GM18507 (cell line): ENCODE measurements at places on chromosomes 13 and 19.

GRCh38 chr13:46894568-46894967 lies 2.3 kb downstream of the HTR2A start:
- no peak for DNase-seq

DNA sequence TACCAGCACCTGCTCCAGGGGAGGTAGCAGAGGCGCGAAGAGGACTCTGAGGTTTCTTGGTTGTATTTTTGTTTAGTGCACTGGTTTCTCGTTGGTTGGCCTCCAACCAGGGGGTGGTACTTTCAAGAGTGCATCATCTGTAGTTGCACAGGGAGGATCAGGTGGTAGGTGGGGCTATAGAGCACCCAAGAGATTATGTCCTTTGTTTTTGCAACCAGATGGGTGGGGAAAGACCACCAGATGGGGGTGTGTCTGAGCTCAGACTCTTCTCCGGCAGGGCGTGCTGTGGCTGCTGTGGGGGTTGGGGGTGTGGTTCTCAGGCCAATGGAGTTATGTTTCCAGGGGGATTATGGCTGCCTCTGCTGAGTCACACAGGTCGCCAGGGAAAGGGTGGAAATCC lies 254.4 kb upstream of the KLF12 start:
- no peak for DNase-seq

DNA sequence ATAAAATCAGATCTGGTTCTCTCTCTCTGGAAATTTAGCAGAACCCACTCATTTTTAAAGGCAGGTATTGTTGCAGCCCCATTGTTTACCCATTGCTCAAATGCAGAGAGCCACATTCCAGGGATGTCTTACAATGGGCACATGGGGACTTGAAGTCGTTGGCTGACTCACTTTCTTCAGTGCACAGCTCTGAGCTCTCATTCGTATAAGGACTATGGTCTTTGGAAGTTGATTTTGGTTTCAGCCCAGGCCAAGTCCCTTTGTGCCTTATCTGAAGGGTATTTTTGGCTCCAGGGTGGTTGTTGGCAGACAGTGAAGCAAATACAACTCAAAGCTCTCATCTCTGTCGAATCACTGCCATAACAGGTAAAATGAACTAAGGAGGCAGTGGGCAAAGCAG lies 47.3 kb upstream of the CLDN10 start:
- DNase-seq = no peak

DNA sequence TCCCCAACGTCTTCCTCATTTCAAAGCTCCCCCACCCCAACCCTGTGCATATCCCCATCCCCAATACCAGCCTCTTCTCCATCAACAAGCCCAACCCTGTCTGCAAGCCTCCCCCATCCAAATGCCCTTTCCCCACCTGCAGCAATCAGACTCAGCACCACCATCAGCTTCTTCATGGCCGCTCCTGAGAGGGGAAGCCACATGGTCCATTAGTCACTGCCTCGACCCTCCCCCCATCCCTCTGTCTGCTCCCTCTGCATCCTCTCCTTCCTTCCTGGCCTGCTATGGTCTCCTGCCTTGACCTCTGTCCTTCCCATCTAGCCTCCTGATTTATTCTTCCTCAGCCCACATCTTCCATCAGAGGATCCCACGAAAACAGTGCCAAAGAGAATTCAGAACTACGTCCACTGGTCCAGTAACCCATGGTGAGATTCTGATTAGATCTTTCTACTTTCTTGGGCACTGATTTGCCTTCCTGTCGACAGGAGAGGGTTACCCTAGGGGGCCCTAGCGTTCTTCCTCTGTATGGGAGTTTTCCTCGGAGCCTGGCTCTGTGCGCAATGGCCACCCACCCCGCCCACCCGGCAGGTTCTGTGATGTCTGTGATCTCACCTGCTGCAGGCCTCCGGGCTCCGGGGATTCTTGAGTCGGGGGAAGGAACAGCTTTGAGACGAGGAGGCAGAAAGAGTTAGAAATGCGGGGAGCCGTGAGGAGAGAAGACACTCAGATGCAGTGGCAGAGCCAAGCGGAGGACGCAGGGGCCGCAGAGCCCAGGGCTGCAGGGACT lies 1.3 kb downstream of the KLK6 start:
- DNase-seq = no peak

DNA sequence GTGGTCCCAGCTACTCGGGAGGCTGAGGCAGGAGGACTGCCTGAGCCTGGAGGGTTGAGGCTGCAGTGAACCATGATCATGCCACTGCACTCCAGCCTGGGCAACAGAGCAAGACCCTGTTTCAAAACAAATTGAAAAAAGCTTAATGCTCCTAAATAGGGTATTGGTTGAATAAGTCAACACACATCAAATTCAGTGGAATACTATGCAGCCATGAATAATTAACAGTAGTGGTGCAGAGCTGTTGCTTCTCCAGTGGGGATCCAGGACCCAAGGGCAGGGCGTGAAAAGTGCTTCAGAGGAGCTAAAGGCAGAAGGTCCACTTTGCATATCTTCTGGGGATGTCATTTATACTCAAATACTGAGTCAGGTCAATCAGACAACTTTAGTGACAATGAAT lies 18.2 kb downstream of the SIGLEC8 start:
- DNase-seq = no peak

DNA sequence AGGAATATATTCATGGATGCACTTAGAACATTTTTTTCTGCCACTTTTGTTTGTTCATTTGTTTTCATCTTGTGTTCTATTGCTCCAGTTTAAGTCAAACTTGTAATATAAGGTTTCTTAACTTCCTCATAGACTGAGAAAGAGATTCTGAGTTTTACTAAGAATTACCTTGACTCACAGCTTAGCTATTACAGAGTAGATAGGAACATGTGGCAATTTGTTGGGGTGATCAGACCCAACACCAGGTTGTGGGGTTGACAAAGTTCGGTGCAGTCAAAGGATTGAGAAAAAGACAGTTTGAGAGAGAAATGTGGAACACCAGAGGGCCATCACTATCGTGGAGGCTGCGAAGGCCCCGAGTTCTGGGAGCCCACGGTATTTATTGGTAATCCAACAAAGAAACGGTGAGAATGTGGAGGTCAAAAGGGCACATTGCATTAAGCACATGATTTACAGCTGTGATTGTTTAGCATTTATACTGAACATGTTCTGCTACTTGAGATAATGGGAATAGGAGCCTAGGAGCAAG lies 2526.0 kb downstream of the PCDH9 start:
- DNase-seq = no peak

GRCh38 chr13:57846600-57847173 lies 215.1 kb downstream of the PCDH17 start:
- no peak for DNase-seq

- DNase-seq = no peak
Measured at GRCh38 chr13:71814806-71815360, 52.1 kb downstream of the DACH1 start.

- no peak for DNase-seq
Measured at GRCh38 chr19:10379880-10380312, 476 bp downstream of the TYK2 start.

GRCh38 chr19:56670961-56671612 lies 470 bp downstream of the ZNF835 start:
- no peak for DNase-seq

DNA sequence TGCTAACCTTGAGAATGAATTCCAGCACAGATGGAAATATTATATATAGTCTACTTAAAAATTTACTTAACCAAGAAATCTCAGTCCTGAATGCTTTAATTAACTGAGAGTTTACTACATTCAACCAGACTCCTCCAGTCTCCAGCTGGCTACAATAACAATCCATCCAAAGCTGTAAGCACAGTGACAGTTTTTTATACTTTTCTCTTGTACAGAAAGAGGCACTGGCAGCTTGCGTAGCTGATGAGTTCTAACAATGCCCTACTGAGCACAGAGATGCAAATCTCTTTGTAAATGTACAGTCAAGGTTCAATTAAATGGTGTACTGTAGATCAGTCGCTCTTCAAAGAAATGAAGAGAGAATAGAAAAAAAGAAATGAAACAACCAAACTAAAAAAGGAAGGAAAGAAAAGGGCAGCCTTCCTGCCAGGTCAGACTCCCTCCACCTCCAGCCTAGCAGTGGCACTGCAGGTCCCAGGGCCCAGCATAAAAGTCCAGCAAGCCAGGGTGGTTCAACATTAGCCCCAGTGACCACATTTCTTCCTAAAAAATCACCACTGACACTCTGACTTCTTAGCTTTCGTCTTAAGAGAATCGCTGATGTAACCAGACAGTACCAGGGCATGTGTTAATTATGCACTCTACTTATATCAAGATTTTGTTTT lies 88.4 kb downstream of the SACS start:
- no peak for DNase-seq

DNA sequence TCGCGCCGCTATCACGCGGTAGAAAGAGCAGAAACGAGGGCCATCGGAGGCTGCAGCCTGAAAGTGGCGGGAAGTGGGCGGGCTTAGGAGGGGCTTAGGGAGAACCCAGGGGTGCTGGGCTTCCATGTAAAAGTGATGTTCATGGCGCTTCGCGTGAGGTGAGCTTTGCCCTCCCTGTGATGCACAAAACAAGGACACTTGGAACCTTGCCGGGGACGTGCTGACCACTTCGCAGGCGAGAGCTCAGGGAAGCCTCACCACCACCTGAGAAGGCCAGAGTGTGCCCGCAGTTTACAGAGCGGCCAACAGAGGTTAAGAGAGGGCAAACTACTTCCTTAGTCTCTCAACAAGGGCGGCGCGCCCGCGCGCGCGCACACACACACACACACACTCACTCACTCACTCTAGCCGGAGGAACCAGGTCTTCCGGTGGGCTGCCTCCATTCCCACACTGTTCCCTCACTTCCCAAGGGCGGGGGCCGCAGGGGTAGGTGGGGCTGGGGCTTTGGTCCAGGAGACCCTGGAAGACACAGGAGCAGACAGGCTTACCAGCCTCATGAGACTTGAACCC lies 651 bp downstream of the GAPDHS start:
- DNase-seq = no peak

- no peak for DNase-seq
Measured at GRCh38 chr13:80341756-80342370, 937 bp upstream of the SPRY2 start.

GRCh38 chr13:113843864-113844556 lies 19.9 kb downstream of the GAS6 start:
- DNase-seq = no peak

GRCh38 chr19:19170053-19170872 lies at the start of gene MEF2B:
Gene MEF2B (minus strand): TSS chr19:19170263. CDS start chr19:19150735, 19,528 bp downstream.
- DNase-seq = peak; percentile 87

- no peak for DNase-seq
Measured at GRCh38 chr19:22532388-22533300, 101.5 kb upstream of the ZNF492 start.

DNA sequence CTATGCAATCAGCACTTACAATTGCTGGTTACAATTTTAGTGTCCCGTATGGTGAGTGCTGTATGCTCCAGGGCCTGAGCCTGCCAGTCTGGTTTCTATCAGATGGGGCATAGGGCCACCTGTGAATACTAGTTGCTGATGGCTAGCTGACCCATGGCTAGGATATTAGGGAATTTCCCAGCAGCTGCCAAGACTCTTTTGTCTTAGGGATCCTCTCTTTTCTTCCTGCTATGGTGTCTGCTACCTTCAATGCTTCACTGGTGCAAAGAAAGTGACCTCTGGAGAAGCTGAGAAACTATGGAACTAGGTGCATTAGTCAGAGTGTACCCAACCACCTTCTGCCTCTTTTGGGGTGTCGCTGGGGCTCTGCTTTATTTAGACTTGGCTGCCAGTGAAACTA lies 11.6 kb downstream of the CCDC169 start:
- no peak for DNase-seq

DNA sequence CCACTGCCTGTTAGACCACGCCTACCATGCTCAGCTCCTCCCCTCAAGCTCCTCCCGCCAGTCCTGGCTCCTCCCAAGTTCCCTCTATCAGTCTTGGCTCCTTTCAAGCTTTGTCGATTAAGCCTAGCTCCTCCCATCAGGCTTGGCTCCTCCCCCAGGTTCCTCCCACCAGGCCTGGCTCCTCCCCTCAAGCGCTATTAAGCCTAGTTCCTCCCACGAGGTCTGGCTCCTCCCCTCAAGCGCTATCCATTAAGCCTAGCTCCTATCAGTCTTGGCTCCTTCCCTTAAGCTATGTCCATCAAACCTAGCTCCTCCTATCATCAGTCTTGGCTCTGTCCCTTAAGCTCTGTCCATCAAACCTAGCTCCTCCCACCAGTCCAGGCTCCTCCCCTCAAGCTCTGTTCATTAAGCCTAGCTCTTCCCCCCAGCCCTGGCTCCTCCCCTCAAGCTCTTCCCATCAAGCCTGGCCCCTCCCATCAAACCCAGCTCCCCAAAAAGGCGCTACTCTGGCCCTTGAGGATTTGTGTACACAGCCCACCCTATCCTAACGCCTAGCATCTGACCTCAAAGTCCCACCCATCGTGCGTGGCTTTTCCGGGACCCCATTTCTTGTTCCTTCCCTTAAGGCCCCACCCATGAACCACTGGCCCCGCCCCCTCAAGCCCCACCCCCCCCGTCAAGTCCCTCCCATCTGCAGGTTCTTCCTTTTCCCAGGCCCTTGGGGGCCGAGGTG lies 10.0 kb downstream of the CAMSAP3 start:
- DNase-seq = no peak

DNA sequence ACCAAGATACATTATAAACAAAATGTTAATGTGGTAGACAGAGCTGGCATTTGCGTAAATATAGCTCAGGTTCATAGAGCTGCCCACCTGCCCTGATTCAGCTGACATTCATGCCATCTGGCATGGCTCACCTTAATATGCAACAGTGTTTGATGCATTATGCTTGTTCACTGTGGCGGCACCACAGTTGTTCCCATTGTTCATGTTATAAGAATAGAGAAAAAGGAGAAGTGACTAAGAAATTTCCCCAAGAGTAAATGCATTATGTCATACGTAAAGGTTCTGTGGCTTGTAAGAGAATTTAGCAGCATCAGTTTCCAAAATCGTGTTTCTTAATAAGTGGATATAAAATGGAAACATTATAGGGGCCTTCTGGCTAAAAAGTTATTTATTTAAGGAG lies 4.5 kb downstream of the CCNA1 start:
- no peak for DNase-seq

DNA sequence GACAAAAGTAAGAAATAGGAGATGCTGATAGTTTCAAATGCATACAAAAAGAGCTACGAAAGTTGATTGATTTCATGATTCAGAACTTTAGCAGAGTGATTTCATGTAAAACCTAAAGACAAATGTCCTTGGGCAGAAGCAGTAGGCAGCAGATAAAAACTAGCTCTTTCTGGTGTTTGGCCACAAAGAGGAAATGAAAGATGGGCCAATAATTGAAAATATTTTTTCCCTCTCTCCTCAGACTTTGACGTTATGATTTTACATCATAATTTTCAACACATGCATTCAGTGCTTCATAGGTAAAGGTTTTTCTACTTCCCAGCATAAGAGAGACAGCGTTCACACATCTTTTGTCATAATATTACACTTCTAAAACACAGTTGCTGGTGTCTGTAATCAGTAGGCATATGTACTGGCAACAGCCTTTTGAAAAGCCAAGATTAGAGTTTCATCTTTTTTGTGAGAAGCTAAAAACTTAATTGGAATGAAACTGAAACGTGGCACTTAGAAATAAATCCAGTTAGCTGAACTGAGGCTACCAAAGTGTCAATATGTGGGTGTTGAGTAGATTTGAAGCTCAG lies 9.3 kb downstream of the SCEL start:
- no peak for DNase-seq

GRCh38 chr19:7715671-7716070 lies 13.7 kb upstream of the FCER2 start:
- DNase-seq = no peak

GRCh38 chr13:35894636-35895035 lies 236.5 kb downstream of the DCLK1 start:
- DNase-seq = no peak
